ENCODE measurements at places on chromosomes 6 and 20.

DNA sequence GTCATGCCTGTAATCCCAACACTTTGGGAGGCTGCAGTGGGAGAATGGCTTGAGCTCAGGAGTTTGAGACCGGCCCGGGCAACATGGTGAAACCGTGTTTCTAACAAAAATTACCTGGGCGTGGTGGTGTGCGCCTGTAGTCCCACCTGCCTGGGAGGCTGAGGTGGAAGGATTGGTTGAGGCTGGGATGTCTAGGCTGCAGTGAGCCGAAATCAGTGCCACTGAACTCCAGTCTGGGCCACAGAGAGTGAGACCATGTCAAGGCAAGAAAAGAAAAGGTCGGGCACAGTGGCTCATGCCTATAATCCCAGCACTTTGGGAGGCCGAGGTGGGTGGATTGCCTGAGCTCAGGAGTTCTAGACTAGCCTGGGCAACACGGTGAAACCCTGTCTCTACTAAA is 8.2 kb upstream of the BCAS4 start:
- DNase-seq: no peak

- no peak for DNase-seq
Observed at GRCh38 chr6:31791324-31792089, 4.0 kb downstream of the VARS1 start.

- no peak for DNase-seq
Observed at GRCh38 chr6:36626636-36627035, 32.5 kb downstream of the SRSF3 start.

- DNase-seq: no peak
Observed at GRCh38 chr6:19535351-19535750, 301.8 kb upstream of the ID4 start.

GRCh38 chr6:13989496-13990144 is 64.9 kb downstream of the RNF182 start:
- no peak for DNase-seq

DNA sequence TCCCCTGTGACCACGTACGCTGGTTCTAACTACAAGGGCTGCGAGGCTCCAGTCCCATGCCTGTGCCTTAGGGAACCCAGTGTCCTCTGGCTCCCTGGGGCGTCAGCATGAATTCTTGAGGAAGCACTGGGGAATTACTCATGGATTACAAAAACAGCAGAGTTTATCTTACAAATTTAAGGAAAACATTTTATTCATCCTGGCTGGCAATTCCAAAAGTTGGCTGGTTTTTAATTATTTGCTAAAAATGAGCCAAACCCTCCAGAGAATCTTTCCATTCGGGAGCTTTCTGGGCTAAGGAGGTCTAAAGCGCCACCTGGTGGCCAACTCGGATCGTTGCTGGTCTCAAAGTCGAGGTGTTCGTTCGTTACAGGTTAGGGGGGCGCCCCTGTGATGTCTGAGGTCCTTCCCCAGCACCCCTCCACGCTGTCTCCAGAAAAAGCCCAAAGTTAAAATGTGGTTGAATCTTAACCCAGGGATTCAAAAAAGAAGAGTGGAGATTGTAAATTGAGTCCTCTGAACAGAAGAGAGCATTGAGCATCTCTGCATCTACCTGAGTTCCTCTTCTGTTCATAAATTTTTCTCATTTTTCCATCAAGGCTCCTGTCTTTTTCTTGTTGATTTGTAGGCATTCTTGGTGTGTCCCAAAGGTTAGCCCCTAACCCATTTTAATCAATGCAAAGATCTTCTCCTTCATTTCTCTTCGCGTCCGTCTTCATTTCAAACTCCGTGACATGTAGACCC is 99.4 kb downstream of the BFSP1 start:
- peak; percentile 55 for DNase-seq

GRCh38 chr20:41392295-41392694 is 25.7 kb upstream of the EMILIN3 start:
- DNase-seq: no peak

- DNase-seq: no peak
Observed at GRCh38 chr6:41451039-41451438, 95.1 kb upstream of the FOXP4 start.

- DNase-seq: no peak
Observed at GRCh38 chr6:55003719-55004430, 157.3 kb downstream of the FAM83B start.

GRCh38 chr20:57746832-57747404 is 37.1 kb upstream of the PMEPA1 start:
- DNase-seq: no peak

DNA sequence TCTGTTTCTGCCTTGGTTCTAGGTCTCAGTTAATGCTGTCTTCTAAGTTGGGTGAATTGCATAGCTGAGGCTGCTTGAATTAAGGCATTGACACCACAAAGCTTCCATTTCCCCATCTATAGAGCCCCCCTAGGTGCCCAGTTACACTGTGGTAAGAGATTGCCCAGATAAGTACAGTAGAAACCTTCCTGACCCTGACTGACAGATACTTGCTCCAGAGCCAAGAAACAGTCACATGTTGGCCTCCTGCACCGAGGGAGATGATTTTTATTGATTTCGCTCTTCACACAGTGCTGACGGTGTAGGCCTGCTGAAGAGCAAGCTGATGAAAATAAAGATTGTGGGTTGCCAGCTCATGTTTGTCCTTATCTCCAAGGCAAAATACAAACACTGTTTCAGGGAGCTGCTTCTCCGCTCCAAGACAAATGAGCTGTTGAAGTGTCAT is 67.9 kb downstream of the TRMT11 start:
- DNase-seq: no peak

DNA sequence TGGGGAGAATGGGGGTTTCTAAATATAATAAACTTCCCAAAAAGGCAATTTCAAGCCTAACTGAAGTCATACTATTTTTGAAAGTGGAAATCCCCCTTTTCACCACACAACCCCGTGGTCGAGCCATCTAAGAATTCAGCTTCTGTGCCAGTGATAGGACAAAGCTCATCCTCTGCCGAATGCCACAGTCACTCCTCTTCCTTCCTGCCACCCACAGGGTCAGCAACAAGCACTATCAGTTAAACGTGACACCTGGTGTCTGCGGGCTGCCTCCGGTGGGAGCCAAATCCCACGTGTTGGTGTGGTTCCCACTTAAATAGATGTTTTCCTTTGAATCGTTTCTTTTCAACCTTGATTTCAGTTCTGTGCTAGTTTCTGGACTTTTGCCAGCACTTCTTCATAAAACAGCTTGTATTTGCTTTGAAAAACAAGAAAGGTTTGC is 60.7 kb downstream of the TNFAIP3 start:
- DNase-seq: peak; percentile 97

GRCh38 chr20:9136114-9136513 is 67.2 kb downstream of the PLCB4 start:
- DNase-seq: no peak

DNA sequence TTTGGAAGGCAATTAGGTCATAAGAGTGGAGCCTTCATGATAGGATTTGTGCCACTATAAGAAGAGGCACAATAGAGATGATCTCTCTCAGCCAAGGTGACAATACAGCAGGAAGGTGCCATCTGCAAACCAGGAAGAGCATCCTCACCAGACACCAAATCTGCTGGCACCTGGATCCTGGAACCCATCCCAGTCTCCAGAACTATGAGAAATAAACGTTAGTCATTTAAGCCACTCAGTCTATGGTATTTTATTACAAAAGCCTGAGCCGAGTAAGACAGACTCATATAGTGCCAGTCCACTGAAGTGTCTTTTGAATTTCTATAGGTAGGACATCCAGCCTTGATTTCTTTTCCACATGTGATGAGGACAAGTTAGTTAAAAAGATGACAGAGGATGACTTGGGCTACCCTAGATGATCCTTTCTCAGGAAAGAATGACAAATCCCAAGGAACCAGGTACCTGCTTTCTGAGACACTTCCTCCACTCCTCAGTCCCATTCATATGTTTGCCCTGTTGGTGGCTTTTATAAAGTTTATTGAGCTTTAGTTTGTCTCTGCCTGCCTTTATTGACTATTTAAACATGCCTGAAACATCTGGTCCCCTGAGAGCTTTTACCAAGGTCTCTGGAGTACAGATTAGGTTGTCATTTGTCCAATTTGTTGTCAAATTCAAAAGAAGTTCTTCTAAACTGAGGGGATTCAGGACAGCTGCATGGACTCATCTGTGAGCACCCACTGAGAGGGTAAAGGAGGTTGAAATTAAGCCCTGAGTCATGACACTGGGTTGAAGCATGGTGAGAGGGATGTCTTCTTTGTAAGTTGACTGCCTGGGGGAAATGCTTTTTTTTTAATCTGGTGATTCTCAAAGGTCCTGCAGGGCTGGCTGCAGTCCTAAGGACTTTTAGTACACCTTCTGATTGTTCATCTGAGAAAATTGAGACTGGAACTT is 165.0 kb upstream of the PLCB4 start:
- DNase-seq: no peak

DNA sequence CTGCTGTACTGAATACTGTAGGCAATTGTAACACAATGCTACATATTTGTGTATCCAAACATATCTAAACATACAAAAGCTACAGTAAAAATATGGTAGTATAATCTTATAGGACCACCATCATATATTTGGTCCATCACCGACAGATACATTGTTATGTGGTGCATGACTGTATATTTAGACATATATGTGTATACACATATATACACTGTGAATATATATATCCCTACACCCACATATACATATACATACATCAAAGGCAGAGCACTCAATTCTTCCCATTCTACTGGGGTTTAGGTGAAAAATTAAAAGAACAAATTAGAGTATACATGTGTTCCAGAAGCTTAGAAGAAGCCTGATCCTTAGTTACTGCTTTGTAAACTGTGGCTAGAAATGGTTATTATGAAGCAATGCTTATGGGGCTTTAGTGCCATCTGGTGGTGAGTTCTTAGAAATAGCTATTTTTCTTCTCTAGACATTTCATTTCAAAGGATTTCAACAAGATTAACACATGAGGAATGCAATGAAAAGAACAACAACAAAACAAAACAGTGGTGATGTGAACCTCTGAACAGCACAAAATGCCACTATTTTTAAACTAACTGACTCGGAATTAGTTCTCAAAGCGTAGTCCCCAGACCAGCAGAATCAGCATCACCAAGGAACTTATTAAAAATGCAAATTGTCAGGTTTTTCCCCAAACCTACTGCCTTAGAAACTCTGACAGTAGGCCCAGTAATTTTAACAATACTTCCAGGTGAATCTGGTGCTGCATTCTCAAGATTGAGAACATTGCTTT is 38.0 kb downstream of the PKHD1 start:
- DNase-seq: peak; percentile 36

- DNase-seq: no peak
Observed at GRCh38 chr6:131937226-131937625, 13.9 kb downstream of the CCN2 start.

- DNase-seq: no peak
Observed at GRCh38 chr6:53934023-53934422, 139.2 kb downstream of the LRRC1 start.

GRCh38 chr6:105015482-105015881 is 58.6 kb downstream of the LIN28B start:
- no peak for DNase-seq

GRCh38 chr6:154933181-154933827 is 61.8 kb upstream of the TIAM2 start:
- DNase-seq: no peak

- DNase-seq: no peak
Observed at GRCh38 chr6:137236581-137237355, 17.6 kb upstream of the IFNGR1 start.

DNA sequence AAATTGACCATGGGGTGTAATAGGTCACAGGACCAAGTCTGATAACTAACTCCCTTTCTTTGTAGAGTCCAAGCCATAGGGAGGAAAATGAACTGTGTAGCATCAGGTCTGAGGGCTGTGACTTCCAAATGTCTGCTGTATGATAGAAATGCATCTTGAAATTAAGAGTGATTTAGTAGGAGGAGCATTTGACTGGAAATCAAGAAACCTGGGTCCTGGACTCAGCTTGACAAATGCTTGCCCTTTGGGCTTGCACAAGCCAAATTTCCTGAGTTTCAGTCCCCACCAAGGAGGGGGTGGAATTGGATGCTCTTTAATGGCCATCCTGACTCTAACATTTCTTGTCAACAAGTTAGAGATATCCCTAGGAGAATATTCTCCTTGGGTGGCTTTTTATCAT is 187.0 kb downstream of the PDE7B start:
- no peak for DNase-seq

DNA sequence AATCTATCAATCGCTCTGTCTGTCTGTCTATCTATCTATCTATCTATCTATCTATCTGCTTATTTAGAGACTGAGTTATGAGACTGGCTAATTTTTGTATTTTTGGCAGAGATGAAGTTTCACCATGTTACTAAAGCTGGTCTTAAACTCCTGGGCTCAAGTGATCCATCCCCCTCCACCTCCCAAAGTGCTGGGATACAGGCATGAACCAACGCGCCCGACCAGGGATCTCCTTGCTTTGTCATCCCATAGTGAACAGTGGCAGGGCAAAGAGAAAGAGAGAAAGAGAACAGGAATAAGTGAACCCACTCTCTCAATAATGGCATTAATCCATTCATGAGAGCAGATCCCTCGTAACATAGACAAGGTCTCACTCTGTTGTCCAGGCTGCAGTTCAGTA is 66.4 kb upstream of the DSP start:
- DNase-seq: no peak

GRCh38 chr6:82196161-82196560 is 51.4 kb downstream of the IBTK start:
- DNase-seq: no peak

DNA sequence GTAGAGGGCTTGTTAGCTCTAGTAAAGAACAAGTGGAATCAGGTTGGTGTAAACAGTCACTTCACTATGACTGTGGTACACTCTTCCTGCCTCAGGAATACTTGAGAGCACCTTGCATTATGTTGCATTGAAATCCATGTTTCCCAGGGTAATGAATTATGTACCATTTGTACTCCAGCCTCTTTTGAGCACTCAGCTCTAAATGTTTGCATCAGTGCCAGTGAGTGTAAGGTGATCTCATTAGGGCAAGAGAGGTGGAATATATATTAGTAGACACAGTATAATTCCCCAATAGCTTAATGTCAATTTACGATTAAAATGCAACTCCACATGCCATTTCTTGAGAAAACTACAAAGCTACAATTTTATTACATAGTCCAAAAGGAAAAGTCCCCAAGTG is 319.6 kb upstream of the POU3F2 start:
- no peak for DNase-seq

GRCh38 chr20:6418732-6419131 is 295.9 kb upstream of the FERMT1 start:
- no peak for DNase-seq
